Epithelial cell of esophagus (primary cell): ENCODE measurements at places on chromosomes 7 and 10.

DNA sequence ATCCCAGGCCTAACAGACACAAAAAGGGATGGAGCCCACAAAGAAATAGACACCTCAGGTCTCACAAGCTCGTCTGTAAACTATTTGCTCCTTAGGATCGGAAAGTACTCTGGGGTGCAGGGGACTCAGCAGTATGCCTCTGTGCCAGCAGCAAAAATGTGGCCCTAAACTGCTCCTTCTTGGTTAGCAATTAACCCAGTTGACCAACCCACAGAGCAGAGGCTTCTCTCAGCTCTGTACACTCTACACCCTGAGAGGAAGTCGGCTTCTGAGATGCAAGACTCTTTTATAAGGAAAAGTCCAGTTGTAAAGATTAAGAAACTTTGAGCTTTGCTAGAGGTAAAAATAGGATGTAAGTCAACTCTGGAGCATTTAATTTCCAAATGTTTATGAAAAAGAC is 156.3 kb upstream of the PRSS58 start:
- no peak for DNase-seq

GRCh38 chr7:133061357-133061756 is 20.5 kb downstream of the CHCHD3 start:
- DNase-seq: no peak

- DNase-seq: peak; percentile 10
Observed at GRCh38 chr10:129690248-129691070, 223.4 kb downstream of the MGMT start.

- DNase-seq: no peak
Observed at GRCh38 chr7:11625669-11626068, 206.3 kb downstream of the THSD7A start.

DNA sequence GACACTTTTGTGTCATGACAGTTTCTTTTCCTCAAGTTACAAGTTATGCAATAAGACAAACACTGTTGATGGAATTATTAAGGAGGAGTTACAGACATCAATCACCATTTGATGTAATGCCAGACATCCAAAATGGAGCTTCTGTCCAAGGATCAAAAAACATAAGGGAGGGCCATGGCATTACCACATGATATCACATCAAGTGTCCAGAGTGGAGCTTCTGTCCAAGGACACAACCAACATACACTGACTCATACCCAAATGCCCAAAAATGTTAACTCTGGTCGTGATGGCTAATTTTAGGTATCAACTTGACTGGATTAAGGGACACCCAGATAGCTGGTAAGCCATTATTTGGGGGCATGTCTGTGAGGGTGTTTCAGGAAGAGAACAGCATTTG is 140.4 kb downstream of the DOCK4 start:
- DNase-seq: no peak

DNA sequence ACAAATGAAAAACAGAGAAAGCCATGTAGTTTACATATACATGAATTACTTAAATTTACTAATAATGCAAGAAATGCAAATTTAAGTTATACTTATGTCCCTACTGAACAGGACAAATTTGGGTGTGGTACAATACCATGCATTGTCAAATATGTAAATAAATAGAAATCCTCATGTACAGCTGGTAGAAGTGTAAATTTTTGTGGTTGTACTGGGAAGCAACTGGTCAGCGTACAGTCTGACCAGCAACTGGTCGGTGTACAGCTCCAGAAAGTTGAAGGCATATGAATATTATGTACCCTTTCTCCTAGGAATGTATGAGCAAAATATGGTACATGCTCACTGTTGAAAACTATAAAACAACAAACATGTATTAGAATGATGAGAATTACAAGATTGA is 93.9 kb upstream of the TMEM106B start:
- no peak for DNase-seq

DNA sequence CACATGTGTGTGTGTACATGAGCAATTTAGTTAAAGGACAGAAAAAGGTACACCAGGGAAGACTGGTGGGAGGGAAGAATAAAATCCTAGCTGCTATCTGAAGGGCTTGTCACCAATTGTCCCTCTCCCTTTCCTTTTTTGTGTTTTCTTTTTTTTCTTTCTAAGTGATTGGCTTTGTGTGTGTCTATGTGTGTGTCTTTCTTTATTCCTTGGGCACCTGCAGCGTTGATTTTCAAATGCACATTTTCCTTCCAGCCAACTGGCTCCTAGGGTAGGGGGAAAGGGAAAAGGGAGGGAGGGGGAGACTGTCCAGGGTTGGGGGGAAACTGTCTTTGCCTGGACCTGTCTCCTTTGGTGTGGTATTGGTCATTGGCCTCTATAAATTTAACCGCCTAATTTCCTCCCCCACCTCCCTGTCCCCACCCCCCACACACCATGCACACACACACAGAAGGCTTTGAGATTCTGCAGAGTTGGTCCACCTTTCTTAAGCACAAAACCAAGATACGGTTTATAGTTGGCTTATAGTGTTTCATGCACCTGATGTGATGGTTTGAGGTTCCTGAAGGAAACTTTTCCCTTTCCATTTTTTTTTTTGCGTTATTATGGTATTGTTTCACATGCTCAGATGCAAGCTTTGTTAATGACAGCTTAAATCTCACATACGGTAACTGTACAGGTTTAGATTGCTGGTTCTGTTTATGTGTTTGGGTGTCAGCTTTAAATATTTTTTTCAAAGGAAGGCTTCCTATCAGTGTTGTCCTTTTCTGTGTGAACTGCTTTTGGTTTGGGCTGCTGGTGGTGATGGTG is 2.6 kb downstream of the AUTS2 start:
- DNase-seq: no peak

DNA sequence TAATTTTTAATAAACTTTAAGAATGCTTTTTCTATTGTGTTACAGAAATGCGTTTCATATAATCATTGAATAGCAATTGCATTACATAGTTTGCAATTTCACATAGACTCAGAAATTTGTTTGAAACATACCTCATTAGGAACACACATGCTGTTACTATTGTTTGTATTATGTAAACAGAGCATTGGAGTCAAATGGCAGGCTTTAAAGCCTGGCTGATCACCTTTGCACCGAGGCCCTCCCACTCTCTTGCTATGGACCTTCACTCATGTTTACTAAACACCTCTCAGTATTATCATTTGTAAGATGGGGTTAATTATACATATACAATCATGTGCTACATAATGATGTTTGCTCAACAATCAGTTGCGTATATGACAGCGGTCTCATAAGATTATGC is 203.6 kb upstream of the NPSR1 start:
- DNase-seq: no peak

DNA sequence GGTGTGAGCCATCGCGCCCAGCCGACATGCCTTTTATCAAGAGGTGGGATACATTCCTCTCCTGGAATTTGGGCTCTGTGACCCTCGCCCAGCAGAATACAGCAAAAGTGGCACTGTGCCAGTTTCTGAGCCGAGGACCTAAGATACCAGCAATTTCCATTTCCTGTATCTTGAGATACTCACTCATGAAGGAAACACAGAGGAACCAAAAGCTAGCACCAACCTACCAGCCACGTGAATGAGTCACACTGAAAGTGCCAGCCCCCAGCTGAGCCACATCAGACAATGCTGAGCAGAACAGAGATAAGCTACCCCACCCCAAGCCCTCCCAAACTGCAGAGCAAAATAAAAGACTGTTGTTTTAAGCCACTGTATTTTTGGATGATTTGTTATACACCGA is 56.3 kb downstream of the CACUL1 start:
- DNase-seq: peak; percentile 59

- DNase-seq: no peak
Observed at GRCh38 chr7:139738101-139738489, 39.7 kb downstream of the HIPK2 start.

GRCh38 chr10:35888400-35888799 is 246.3 kb upstream of the FZD8 start:
- no peak for DNase-seq

DNA sequence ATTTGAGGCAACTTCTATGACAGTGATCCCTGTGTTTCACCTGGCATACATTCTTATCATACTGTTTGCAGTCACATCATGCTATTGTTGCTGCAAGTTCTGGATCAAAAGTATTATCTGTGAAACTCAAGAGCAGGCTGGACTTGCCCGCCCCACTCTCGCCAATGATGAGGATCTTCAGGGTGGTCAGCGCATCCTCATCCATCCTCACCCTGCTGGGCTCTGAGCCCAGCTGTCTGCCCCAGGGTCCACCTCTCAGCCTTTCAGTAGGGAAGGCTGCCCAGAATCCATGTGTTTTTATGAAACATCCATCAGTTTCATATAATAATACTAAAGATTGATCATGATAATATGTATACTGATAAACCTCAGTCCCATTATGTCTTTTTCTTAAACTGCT is 55.4 kb upstream of the KIF5B start:
- no peak for DNase-seq

GRCh38 chr10:128568041-128568440 is 441.8 kb upstream of the MKI67 start:
- DNase-seq: no peak

DNA sequence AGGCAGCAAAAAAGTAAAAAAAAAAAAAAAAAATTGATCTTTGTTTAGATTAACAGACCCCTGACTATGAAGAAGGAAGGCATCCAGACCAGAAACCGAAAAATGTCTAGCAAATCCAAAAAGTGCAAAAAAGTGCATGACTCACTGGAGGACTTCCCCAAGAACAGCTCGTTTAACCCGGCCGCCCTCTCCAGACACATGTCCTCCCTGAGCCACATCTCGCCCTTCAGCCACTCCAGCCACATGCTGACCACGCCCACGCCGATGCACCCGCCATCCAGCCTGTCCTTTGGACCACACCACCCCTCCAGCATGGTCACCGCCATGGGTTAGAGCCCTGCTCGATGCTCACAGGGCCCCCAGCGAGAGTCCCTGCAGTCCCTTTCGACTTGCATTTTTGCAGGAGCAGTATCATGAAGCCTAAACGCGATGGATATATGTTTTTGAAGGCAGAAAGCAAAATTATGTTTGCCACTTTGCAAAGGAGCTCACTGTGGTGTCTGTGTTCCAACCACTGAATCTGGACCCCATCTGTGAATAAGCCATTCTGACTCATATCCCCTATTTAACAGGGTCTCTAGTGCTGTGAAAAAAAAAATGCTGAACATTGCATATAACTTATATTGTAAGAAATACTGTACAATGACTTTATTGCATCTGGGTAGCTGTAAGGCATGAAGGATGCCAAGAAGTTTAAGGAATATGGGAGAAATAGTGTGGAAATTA is 19.4 kb downstream of the GATA3 start:
- no peak for DNase-seq

- no peak for DNase-seq
Observed at GRCh38 chr7:137934941-137935883, 66.7 kb downstream of the CREB3L2 start.

GRCh38 chr7:23383225-23383624 is 84.1 kb downstream of the MALSU1 start:
- no peak for DNase-seq

- no peak for DNase-seq
Observed at GRCh38 chr7:127064-127598, 65.2 kb upstream of the FAM20C start.

GRCh38 chr7:135827391-135827790 is 78.8 kb upstream of the FAM180A start:
- DNase-seq: peak; percentile 41

- DNase-seq: peak; percentile 91
Observed at GRCh38 chr10:69861251-69862240, 59.8 kb downstream of the COL13A1 start.

DNA sequence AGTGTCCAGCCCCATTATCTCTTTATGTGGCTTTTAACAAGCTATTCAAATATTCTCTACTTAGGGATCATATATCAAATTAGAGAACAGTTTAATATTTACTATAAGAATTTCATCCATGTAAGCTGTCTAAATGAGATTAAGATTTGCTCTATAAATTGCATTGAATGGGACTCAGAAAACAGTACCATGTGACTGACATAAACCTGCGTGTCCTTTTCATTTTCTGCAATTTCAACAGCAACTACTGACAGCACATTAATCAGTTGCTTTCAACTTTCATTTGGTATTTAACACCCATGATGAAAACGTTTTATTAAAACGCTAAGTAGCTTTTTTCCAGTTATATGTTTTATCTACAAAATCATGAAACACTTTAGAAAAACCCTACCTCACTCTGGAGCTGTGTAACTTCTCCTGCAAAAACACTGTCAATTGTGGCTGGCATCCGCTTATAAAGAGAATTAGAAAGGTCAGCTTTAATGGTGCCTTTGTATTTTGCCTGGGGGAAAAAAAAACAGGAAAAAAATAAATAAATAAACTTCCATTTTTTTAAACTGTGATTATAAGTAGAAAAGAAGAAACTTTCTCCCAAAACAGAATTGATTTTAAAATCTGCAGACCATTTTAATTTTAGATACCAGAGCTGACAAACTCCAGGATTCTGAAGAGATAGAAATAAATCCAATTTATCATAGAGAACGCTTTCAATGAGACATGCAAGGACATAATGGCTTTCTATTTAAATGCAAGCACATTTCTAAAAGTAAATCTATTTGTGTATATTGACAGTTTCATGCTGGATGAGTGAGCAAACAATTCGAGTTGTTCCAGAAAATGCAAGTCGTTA is 9.2 kb downstream of the NEBL start:
- DNase-seq: no peak

DNA sequence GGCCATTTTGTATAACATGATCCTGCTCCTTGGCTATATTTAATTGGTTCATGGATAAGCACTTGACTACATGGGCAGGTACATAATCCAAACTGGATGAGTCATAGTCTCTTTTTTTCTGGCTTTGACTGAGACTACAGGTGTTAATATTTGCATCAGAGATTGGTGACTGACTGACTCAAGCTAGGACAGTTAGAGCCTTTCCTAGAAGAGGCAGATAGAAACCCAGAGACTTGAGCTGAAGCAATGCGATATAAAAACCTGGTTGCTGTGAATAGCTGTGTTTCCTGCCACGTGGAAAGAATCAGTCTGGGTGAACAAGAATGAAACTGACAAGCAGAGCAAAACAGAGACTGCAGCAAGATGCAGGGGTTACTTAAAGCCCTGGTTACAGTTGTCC is 81.0 kb downstream of the SAMD9 start:
- peak; percentile 75 for DNase-seq

DNA sequence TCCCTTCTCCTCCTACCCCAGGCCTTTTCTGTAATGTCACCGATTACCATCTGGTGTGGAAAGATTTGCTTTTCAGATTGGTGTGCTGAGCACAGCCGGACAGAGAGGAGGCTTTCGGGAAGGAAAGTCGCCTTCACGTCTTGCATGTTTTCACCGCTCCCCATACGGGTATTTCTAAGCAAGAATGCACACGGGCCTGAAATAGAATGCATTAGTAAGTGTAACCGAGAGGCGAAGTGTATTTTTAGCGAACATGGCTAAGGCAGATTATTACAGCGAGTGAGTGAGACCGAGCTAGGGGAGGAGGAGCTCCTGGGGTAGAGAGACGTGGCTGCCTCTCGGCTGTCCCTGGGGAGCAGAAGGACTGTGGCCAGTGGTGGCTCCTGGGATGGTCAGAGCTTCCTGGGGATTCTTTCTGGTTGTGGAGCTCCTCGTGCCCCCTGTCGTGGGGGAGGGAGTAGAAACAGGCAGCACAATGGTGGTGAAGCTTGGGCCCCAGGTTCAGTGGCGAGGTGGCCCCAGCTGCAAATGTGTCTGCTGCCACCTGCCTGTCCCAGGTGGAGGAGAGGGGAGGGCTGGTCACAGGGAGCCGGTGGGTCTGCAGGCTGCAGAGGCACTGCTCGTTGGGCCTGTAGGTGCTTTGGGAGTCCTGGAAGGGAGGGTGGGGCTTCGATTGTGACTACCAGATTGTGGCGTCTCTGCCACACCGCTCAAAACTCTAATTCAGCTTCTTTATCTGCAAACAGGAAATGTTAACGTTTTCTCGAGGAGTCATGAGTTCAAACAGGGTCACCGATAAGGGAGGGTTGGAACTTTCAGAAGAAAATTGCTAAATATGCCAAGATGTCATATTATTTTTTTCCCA is 135.8 kb downstream of the CAMK1D start:
- no peak for DNase-seq

GRCh38 chr7:136405931-136406777 is 429.0 kb upstream of the MTPN start:
- DNase-seq: peak; percentile 65
